ENCODE measurements at places on chromosomes 2 and 18. TPM values are rescaled to one million over a fixed set of nuclear protein-coding genes. Genes with fewer than 3 reads are reported as not detected.

GRCh38 chr2:135638825-135639224, 102.8 kb upstream of the UBXN4 start:
- no peaks in the 10 kb centered on the region for H3K27me3 ChIP-seq
- peaks cover 44% of the 10 kb centered on the region for H3K36me3 ChIP-seq
- no peaks in the 10 kb centered on the region for H3K4me1 ChIP-seq
- DNase-seq, result no peak

GRCh38 chr2:160097326-160097725, 34.9 kb upstream of the PLA2R1 start:
- no peak for DNase-seq
- no peak overlapping the region for H3K4me3 ChIP-seq
- H3K27ac ChIP-seq, result no peak overlapping the region
- H3K27me3 ChIP-seq, result no peaks in the 10 kb centered on the region

- H3K27ac ChIP-seq, result no peak overlapping the region
- DNase-seq, result no peak
- H3K4me1 ChIP-seq, result no peaks in the 10 kb centered on the region
Observed at GRCh38 chr2:64617631-64618151, 36.0 kb downstream of the SERTAD2 start.

DNA sequence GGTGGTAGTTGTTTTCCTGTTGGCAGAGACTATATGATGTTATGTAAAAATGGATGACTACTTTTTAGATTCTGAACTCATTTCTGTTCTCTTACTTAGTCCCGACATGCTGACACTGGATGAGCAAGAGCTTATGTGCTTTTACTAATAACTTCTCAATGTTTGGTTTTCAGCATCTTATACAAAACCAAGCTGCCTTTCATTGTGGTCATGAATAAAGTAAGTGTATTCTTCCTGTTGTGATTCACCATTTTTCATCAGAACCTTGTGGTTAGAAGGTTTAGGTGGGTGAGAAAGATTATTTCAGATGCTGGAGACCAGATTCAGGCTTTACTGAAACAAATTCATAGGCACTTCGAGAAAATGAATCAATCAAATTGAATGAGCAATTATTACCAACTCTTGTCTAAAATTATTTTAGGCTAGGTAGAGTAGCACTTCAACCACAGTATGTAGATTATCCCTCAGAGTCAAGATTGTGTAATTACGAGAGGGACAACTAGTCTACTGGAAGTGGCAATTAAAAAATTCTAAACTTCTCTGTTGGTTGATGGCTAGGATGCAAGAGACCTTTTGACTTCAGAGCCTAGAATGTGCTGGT, 9.3 kb downstream of the GPN1 start:
- no peaks in the 10 kb centered on the region for H3K4me1 ChIP-seq
- no peak overlapping the region for H3K4me3 ChIP-seq
- H3K36me3 ChIP-seq, result peaks cover 97% of the 10 kb centered on the region
- no peaks in the 10 kb centered on the region for H3K27me3 ChIP-seq

DNA sequence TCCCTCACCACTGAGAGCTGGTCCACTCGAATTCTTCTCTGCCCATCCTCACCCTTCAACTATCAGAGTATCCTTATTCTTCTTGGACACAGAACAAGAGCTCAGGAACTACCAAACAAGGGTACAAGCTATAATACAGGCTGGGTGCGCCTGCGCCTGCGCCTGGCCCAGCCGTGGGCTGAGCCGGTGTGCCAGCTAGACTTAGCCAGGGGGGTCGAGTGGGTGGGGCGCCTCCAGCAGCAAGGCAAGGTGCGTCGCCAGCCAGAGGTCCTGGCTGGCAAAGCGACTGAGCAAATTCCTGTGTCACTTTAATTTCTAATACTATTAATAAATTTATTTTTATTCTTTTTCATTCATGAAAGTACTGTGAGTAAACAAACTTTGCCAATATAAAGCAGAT, 1072.6 kb upstream of the PIK3C3 start:
- H3K27ac ChIP-seq, result no peak overlapping the region
- no peaks in the 10 kb centered on the region for H3K4me1 ChIP-seq
- no peaks in the 10 kb centered on the region for H3K36me3 ChIP-seq
- H3K27me3 ChIP-seq, result no peaks in the 10 kb centered on the region
- H3K4me3 ChIP-seq, result no peak overlapping the region
- no peak for DNase-seq

DNA sequence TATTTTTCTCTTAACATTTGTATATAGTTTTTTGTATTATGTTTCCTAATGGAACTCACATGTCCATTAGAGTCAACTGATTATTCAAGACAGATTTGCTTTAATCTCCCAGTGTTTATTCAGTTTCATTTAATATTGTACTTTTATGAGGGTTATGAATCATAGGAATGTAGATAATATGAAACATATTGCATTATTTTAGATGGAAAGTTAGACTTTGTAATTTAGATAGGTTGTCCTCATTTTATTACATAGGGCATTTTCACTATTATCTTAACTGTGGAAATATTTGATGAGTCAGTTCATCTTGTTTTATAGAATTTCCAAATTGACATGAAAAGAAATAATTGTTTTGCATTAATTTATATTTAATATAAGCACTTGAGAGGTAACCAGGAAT, 240.8 kb downstream of the PLCL1 start:
- H3K27me3 ChIP-seq, result no peaks in the 10 kb centered on the region
- H3K4me1 ChIP-seq, result no peaks in the 10 kb centered on the region
- H3K4me3 ChIP-seq, result no peak overlapping the region
- no peak for DNase-seq

- no peak overlapping the region for H3K27ac ChIP-seq
- no peaks in the 10 kb centered on the region for H3K36me3 ChIP-seq
- DNase-seq, result peak; percentile 58
- H3K4me1 ChIP-seq, result peaks cover 15% of the 10 kb centered on the region
- H3K4me3 ChIP-seq, result no peak overlapping the region
- H3K27me3 ChIP-seq, result no peaks in the 10 kb centered on the region
Observed at GRCh38 chr18:76468345-76469304, 26.4 kb downstream of the ZNF516 start.

DNA sequence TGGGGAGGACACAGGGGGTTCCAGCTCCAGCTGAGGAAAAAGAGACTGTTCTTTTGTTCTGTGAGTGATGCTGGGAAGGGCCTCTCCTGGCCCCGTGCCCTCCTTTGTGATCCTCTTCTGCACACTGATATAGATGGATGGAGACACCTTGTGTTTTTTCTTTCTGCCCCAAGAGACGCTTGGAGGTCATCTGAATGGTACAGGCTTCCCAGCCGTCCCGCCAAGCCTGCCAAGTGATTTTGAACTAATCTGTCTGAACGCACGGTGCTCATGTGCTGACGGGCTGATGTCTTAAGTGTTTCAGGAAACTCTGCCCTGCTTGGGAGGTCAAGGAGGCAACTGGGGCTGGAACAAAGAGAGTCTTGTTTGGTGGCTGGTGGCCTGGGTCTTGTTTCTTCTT, 57.5 kb downstream of the KIF5C start:
- no peak for DNase-seq
- no peaks in the 10 kb centered on the region for H3K4me1 ChIP-seq
- H3K27me3 ChIP-seq, result no peaks in the 10 kb centered on the region
- no peak overlapping the region for H3K4me3 ChIP-seq

- no peak overlapping the region for H3K27ac ChIP-seq
- H3K4me1 ChIP-seq, result no peaks in the 10 kb centered on the region
- H3K36me3 ChIP-seq, result no peaks in the 10 kb centered on the region
Observed at GRCh38 chr18:52069201-52069600, 270.8 kb upstream of the DCC start.

DNA sequence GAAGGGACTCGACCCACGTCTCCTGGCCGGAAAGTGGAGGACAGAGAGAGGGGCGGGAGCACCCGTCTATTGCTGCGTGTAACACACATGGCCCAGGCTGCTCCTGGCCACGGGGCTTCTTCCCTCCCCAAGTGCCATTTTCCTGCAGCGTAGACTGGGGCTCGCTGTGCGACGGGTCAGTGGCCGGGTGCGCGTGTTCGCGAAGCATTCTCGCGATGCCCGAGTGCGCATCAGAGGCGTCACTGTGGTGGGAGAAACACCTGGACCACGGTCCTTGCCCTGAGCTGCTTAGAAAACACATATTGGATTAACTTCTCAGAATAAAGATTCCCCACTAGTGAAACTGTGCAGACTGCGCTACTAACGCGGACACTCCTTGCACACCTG, 200.8 kb downstream of the EIPR1 start:
- no peak overlapping the region for H3K27ac ChIP-seq
- H3K27me3 ChIP-seq, result no peaks in the 10 kb centered on the region
- H3K4me3 ChIP-seq, result no peak overlapping the region
- no peak for DNase-seq
- H3K4me1 ChIP-seq, result no peaks in the 10 kb centered on the region

- H3K4me1 ChIP-seq, result peaks cover 14% of the 10 kb centered on the region
- H3K27ac ChIP-seq, result no peak overlapping the region
- H3K27me3 ChIP-seq, result peaks cover 27% of the 10 kb centered on the region
- DNase-seq, result no peak
Observed at GRCh38 chr2:160063271-160063670, 856 bp upstream of the PLA2R1 start.

DNA sequence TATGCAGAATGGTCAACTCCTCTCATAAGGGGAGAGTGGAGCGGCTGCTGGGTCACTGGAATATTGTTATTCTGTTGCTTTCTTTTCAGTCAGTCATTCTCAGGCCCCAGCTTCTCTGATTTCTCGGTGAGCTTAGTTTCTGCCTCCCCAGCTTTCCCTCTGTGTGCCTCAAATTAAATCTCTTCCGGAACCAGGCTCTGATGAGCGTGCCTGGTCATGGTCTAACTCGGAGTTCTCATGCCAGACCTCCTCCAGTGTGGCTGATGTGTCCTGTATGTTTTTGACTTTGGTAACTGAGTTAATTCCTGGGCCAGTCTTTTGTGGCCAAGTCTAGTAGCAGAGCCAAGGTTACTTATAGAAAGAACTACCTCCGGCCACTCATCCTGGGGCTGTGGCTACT, 4.9 kb upstream of the STK11IP start:
- no peak for DNase-seq
- no peak overlapping the region for H3K27ac ChIP-seq
- no peaks in the 10 kb centered on the region for H3K36me3 ChIP-seq
- no peak overlapping the region for H3K4me3 ChIP-seq
- H3K27me3 ChIP-seq, result no peaks in the 10 kb centered on the region

DNA sequence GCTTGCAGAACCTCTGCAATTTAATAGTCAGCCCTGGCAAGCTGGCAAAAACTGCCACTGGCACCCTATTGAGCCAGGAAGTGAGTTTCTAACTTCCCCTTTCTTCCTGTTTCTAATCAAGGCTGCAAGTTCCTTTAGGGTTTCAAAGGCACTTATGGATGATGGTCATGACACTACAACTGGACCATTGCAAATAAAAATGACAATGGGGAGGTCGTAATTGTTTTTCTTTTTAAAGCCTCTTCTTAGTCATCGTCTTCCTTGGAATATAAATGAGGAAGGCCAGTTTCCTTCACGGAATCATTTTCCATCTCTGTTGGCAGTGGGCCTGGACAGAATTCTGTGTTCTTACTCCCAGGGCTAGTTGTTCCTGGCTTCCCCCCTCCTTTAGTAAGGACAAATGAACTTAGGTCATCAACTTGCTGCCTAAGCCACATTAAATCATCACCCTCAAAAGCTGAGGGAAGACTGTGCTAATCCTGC, 35.8 kb downstream of the SH3RF3 start:
- H3K4me1 ChIP-seq, result peaks cover 22% of the 10 kb centered on the region
- no peaks in the 10 kb centered on the region for H3K36me3 ChIP-seq
- no peak overlapping the region for H3K27ac ChIP-seq
- no peaks in the 10 kb centered on the region for H3K27me3 ChIP-seq
- no peak overlapping the region for H3K4me3 ChIP-seq
- no peak for DNase-seq

GRCh38 chr2:155442755-155443372, 744.4 kb downstream of the KCNJ3 start:
- H3K4me1 ChIP-seq, result no peaks in the 10 kb centered on the region
- H3K27ac ChIP-seq, result no peak overlapping the region
- no peak overlapping the region for H3K4me3 ChIP-seq
- no peaks in the 10 kb centered on the region for H3K27me3 ChIP-seq
- no peak for DNase-seq

DNA sequence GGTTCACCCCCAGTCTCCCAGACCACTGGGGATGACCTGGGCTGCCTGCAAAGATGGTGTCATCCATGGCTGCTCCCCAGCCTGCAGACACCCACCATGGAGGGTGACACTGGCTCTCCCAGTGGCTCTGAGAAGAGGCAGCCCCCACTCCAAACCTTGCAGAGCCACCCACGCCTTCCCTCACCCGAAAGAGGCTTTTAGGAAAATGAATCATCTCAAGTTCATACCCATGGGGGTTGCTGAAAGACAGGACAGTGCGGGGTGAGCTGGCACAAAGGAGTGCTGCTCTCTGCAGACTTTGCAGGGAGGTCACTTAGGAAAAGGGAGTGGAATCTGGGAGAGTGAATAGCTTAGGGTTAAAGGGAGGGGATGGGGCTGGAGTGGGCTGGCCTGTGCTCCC, 36.4 kb downstream of the MPHOSPH10 start:
- DNase-seq, result no peak
- H3K36me3 ChIP-seq, result no peaks in the 10 kb centered on the region
- no peak overlapping the region for H3K27ac ChIP-seq
- no peak overlapping the region for H3K4me3 ChIP-seq
- no peaks in the 10 kb centered on the region for H3K4me1 ChIP-seq

DNA sequence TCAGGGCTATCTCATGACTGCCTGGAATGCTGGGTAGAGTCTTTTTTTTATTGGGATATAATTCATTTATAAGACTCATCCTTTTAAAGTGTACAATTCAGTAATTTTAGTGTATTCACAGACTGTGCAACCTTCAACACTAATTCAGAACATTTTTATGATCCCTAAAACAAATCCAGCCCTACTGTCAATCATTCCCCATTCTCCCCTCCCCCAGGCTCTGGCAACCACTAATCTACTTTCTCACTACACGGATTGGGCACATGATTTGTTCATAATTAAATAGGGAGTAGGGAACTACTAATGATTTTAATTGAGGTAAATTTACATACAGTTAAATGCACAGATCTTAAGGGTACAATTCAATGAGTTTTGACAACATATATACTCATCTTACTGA, 225.7 kb downstream of the CDCA7 start:
- DNase-seq, result no peak
- H3K27me3 ChIP-seq, result no peaks in the 10 kb centered on the region
- no peak overlapping the region for H3K27ac ChIP-seq
- H3K4me1 ChIP-seq, result no peaks in the 10 kb centered on the region
- no peaks in the 10 kb centered on the region for H3K36me3 ChIP-seq

TCF4 gene
- 112 TPM for total RNA-seq

TXNDC2 gene
- 0.12 TPM for total RNA-seq

CCDC178 gene
- not detected for total RNA-seq

VRK2 gene
- 25.7 TPM for total RNA-seq

TMEM178A gene
- total RNA-seq, result 3.2 TPM
